ENCODE measurements at places on chromosomes 2 and 18.

DNA sequence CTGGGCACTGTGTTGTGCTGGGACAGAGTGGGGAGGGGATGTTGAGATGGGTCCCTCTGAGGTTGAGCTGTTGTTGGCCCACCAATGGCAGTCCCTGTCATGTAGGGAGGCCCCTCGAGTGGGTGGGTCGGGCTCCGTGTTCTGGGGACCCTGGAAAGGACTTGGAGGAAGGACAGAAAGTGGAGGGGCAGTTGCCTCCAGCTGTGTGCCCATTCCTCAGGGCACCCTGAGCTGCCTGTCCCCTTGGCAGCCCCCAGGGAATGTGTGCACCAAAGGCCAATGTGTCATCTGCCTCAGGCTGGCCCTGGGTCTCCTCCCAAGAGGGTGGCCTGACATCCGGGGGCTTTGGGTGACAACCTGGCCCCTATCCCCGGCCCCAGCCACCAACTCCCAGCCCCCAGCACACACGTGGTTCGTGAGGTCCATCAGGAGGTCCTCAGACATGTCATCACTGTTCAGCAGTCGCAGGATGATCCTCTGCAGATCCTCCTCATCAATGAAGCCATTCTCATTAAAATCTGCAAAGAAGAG is 57.7 kb downstream of the CIB4 start:
- DNase-seq = no peak

DNA sequence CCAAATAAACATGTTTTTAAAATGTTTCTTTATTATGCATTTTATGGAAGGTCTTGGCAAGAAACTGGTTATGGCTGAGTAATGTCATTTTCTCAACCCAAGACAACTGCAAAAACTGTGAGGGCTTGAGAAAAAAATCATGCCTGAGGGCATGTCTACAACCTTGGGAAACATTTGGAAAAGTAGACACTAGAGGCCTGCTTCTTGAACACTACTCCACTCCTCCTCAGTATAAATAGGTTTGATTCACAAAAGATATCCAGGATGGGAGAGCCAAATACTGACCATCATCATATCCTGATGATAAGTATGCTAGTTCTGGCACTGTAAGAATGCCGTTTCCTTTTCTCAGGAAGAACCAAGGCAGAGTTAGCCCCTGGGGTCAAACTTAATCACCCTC is 71.1 kb downstream of the OSR1 start:
- no peak for DNase-seq

DNA sequence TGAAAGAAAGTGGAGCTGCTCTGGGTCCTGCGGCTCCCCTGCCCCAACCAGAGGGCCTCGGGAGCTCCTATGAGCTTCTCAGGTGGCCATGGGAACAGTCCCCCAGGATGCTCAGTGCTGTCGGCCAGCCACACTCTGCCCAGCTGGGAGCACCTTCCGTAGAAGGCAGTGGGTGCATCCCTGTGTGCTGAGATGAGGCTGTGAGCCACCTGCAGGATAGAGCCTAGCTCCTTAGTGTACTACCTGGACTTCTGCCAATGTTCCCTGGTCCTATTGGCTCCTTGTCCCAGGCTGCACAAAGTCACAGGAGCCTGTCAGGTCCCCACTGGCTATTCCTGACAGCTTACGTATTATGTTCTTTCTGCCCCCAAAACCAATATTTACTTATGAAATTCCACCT is 16.1 kb downstream of the PRELID3A start:
- DNase-seq = no peak

GRCh38 chr18:31576670-31577069 is 15.0 kb upstream of the TTR start:
- DNase-seq = no peak

DNA sequence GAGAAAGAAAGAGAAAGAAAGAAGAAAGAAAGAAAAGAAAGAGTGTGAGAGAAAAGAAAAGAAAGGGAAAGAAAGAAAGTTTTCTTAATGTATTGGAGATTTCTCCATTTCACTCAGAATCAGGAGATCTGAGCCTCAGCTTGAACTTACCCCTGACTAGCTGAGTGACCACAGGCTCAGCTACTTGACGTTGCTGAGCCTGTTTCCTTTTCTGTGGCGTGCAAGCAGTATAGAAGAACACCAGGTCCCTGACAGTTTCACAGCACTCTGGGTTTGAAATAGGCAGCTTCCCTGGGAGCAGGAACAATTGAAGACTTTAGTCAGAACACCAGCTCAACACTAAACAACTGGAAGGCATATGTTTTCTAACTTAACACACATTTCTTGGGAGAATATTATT is 44.7 kb downstream of the MARCO start:
- DNase-seq = no peak

- DNase-seq = no peak
Observed at GRCh38 chr2:24072259-24072658, 3.9 kb downstream of the SF3B6 start.

GRCh38 chr2:197255543-197255942 is 55.0 kb downstream of the ANKRD44 start:
- DNase-seq = no peak

- no peak for DNase-seq
Observed at GRCh38 chr18:71832946-71833617, 711.1 kb downstream of the CBLN2 start.

DNA sequence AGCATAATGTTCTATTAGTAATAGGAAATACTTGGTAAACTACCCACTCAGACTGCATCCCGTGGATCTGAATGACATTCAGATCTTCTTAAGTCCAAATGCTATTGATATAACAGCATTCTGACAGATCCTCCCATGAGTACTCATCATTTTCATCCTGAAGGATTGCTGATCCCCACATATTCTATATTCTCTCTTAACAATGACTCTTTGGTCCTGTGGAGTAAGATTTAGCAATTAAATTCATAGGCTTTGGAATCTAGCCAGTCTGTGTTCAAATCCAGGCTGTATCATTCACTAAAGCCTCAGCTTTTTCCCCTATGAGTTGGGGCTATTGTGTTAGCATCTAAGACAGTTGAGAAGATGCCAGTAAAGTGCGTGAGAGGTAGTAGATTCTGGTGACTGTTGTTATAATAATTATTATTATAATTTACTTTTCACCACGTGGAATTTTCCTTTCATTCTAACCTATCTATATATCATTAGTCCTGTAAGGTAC is 591.3 kb upstream of the SYT4 start:
- no peak for DNase-seq

DNA sequence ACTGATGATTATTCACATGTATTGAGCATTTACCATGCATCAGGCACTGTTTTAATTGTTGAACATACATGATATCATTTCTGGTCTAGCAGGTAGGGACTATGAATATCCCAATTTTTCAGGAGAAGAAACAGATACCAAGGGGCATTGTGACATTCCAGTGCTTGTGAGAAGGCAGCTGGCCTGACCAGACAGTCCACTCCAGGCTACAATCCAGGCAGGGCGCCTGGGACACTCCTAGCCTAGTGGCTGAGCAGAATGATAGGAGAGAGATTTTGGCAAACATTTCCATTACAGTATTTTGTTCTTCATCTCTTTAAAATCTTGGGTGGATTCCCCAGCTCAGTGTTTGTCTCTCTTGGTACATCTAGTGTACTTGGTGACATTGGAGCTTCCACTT is 24.9 kb downstream of the ZNF892 start:
- no peak for DNase-seq

- DNase-seq = no peak
Observed at GRCh38 chr2:230599853-230600252, 112.8 kb upstream of the CAB39 start.

DNA sequence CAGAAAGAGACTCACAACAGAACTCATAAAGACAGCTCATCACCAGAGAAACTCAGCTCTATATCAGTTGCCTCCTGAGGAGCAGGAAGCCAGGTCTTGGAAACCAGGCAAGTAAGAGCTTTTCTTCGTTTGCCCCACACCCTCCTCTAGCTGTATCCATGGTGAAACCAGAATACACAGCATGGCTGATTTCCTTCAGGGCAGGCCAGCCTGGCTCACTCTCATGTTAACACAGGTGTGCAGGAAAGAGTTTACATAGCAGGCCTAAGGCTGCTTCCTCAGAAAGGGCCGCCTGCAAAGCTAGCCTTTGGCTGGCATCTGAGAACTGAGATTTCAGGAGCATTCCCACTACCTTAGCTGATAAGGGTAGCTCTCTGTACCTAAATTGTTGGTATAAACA is 65.7 kb downstream of the KLHL14 start:
- DNase-seq = no peak

DNA sequence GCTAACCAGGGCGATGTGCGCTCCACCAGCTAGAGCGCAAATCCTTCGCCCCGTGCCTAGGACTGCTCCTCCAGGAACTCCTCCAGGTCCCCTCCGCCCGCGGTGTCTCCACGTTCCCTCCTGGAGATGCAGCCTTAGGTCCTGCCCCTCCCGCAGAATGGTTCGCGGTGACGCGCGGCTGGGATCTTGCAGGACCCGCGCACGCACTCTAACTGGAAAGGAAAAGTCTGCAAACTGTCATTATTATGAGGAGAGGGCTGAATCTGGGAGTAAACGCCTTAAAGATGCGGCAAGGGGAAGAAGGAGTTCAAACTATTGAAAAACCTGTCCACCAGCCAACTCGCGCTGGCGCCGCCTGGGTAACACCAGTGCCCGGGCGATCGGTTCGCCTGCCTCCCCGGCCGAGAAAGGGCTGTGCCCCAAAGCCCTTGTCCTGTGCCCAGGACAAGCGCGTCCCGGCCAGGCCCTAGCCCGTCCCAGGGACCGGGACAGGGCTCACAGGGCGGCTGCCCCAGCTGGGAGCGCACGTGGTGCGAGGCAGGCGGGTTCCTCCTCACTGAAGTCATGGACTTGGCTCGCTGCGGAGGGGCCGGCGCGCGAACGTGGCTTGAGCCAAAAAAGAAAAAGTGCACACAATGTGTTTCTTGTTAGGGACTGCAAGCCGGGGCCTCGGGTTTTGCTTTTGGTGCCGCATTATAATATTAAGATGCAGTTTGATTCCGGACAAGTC is 5.5 kb upstream of the ID2 start:
- no peak for DNase-seq

DNA sequence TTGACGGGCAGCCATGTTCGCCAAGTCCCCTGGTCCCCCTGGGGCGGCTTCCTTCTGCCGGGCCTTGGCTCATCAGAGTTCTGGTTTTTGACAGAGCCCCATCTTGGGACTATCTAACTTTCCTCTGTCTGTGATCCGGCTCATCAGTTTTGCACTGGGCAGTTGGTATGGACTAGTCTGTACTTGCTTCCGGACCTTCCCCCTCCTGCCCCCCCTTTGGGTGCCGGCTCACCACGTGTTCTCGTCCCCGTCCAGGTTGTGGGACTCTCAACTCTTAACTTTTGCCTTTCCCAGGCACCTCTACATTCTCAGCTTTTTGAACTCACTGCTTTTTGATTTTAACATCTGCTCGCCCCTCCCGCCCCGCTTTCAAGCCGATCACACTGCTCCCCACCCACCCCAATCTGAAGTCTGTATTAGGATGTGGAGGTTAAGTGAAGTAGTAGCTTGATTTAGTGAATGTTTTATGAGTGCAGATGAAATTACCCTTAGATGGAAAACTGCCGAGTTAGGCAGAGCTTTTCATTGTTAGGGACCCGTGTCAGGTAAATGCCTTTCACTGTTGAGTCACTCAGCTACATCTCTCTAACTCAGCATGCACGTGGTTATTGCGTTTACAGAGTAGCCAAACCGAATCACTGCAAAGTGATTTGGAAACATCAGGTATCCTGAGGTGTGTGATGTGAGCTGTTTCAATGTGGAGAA is 874 bp downstream of the WDR43 start:
- DNase-seq = no peak

GRCh38 chr2:211812587-211812986 is 726.0 kb downstream of the ERBB4 start:
- no peak for DNase-seq

DNA sequence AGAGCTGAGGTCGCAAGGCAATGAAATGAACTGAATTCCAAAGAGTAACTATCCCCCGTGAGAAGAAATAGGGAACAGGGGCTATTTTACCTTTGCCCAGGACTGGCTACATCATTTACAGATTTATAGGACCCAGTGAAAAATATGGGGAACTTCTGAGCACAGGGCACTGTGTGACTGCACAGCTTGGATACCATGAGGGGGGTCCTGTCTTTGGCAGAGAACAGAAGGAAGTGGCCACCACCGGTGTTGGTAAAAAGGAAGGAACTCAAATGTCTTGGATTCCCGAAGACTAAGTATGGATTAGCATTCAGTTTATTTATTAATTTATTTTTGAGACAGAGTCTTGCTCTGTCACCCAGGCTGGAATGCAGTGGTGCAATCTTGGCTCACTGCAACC is 119.6 kb downstream of the B3GNT2 start:
- DNase-seq = no peak

GRCh38 chr2:33083699-33084387 is 137.1 kb downstream of the LTBP1 start:
- DNase-seq = no peak

DNA sequence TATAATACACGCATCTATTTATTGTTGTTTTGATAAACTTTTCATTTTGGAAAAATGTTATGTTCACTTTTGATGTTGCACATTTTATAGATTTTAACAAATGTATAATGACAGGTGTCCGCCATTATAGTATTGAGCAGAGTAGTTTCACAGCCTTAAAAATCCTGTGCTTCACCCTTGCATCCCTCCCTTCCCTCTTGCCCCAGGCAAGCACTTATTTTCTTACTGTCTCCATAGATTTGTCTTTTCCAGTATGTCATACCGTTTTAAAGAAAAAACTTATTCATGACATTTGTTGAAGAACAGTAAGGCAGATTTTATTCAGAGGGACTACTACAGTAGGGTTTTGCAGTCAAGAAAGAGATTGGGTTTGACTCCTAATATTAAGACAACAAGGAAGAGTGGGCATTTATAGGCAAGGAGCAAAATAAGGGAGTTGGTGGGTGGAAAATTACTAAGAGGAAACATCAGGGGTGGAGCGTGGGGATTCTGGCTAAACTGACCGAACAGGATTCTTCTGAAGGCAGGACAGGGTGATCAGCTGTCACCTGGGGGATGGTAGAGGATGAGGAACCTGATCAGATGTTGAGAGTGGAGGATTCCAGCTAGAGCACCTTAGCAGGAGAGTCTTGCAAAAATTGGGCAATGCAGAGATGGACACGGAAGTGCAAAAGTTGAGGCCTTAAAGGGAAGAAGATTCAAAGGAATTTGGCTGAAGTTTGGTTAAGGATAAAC is 108.8 kb downstream of the NCK2 start:
- no peak for DNase-seq

GRCh38 chr2:71798266-71799012 is 345.1 kb downstream of the DYSF start:
- no peak for DNase-seq

DNA sequence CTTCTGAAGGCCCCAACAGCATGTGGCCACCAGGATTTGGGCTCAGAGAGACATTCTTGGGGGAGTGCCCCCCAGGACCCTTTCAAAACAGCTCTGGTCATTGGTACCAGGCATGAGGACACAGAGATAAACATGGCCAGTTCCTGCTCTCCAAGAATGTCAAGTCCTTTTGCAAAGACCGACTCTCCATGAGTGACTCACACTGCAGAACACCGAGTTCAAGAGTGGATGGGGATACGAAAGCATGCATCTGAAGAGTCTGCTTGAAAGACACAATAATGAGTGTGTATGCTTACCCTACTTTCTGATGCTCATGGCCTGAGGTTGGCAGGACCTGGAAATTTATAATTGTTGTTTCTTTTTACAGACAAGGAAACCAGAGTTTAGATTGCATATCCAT is 450.6 kb downstream of the TSN start:
- no peak for DNase-seq

GRCh38 chr2:178419123-178419522 is 31.9 kb downstream of the PRKRA start:
- DNase-seq = peak; percentile 37

GRCh38 chr2:135791418-135792190 is 45.4 kb downstream of the LCT start:
- no peak for DNase-seq
